ENCODE measurements at places on chromosomes 11 and 22.
A peak's percentile ranks its signal among the peaks of the same experiment; 100 is the strongest.

DNA sequence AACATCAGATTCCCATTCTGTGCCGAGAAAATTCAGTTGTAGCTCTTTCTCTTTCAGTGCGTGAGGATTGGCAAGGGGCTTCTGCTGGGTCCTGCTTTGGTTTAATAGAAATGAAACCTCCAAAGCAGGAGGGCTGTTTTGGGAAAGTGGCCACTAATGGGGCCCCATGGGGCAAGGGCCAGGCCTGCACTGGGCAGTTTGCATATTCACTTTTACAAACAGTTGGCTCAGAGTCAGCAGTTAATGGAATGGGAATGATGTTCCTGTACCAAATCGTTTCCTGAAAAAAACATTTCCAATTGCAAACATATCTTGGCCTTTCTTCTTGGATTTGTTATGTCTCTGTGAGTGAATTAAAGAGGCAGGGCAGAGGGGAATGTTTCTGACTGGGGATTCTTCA lies 92.1 kb downstream of the PARVA start:
- DNase-seq = no peak

DNA sequence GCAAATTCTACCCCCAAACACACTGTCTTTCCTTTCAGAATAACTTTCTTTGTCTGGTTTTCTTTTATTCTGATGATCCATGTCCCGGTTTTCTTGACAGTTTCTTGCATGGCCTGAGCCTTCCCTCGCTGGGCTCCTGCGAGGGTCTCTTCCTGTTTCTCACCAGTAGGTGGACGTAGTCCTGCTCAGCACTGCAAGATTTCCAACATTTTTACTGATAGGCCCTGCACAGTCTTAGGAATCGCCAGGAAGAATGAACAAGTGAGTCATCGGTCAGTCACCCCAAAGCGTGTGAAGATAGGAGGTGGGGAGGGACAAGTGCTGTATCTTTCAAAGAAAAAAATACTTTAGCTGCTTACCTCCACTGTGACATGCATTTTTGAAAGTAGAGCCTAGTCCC lies 16.9 kb upstream of the KIRREL3 start:
- no peak for DNase-seq

DNA sequence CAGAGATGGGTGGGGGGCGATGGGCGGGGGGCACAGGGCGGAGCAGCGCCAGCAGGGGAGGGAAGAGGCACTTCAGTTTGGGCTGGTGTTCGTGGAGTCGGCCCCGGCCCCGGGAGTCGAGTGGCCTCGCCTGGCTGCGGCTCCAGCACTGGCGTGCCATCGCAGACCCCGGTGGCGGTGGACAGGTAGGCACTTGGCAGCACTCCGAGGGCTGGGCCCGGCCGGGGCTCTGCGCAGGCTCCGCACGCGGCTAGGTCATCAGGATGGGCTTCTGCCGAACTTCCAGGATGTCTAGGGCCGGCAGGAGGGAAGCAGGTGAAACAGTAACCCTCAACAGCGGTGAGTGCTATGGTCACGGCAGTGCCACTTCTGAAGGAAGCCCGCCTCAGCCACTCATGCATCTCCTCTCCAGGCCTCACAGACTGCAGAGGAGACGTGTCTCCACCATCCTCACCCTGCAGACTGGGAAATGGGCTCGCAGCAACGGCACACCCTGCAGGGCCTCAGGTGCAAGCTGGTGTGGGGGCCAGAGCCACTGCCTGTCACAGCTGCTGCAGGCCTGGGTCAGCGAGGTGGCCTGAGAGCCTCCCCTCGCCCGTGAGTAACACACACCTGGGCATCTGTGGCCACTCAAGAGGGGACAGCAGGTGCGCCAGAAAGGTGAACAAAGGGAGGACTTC lies 33.3 kb downstream of the NUP50 start:
- no peak for DNase-seq

DNA sequence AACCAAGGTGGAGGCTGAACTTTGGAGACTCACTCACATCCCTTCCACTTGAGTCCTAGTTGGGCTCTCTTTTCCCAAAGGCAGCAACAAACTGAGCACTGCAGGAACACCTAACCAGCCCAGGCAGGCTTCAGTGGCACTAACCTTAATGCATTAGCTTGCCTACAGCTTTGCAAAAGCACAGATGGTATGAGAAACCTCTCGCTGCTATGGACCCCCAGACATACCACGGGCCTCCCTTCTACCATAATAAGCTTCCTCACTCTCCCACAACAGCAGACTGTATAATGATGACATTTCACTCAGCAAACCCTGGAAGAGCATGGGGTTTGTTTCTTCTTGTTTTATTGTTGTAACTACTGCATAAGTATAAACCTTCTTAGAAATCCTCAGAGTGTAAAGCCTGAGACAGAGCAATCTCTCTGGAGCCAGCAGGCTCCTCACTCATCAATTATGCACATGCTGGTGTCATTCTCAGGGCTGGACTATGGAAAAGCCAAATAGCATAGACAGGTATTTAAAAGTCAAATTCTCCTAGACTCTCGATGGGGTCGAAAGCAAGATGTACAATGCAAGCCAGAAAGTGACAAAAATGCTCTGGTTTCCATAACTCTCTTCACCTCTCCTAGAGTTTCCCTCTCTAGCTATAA lies 167.6 kb downstream of the NXPE2 start:
- no peak for DNase-seq

- no peak for DNase-seq
Measured at GRCh38 chr22:30754971-30755758, 60.5 kb downstream of the OSBP2 start.

- peak; percentile 78 for DNase-seq
Measured at GRCh38 chr22:50014053-50014501, 1.5 kb upstream of the IL17REL start.

DNA sequence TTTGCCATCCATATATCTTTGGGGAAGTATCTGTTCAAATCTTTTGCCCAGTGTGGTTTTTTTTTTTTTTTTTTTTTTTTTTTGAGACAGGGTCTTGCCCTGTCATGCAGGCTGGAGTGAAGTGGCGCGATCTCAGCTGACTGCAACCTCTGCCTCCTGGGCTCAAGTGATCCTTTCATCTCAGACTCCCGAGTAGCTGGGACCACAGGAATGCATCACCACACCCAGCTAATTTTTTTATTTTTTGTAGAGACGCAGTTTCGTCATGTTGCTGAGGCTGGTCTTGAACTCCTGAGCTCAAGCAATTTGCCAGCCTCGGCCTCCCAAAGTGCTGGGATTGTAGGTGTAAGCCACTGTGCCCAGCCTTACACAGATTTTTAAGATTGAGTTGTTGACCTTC lies 4.8 kb upstream of the FAM118A start:
- DNase-seq = no peak

Data from mesenteric fat pad (tissue), 1 donor.